Stimulated activated CD8-positive, alpha-beta memory T cell treated with anti-CD3 and anti-CD28 coated beads, Interleukin-7, amount 100 ng/mL, for 1 hour (primary cell): ENCODE measurements at places on chromosomes 7 and 10.

GRCh38 chr7:33040803-33041516 lies 21.6 kb downstream of the NT5C3A start:
- DNase-seq, result no peak

GRCh38 chr10:30098629-30099028 lies 39.2 kb upstream of the JCAD start:
- no peak for DNase-seq

- no peak for DNase-seq
Observed at GRCh38 chr10:124587811-124588211, 126.2 kb downstream of the LHPP start.

DNA sequence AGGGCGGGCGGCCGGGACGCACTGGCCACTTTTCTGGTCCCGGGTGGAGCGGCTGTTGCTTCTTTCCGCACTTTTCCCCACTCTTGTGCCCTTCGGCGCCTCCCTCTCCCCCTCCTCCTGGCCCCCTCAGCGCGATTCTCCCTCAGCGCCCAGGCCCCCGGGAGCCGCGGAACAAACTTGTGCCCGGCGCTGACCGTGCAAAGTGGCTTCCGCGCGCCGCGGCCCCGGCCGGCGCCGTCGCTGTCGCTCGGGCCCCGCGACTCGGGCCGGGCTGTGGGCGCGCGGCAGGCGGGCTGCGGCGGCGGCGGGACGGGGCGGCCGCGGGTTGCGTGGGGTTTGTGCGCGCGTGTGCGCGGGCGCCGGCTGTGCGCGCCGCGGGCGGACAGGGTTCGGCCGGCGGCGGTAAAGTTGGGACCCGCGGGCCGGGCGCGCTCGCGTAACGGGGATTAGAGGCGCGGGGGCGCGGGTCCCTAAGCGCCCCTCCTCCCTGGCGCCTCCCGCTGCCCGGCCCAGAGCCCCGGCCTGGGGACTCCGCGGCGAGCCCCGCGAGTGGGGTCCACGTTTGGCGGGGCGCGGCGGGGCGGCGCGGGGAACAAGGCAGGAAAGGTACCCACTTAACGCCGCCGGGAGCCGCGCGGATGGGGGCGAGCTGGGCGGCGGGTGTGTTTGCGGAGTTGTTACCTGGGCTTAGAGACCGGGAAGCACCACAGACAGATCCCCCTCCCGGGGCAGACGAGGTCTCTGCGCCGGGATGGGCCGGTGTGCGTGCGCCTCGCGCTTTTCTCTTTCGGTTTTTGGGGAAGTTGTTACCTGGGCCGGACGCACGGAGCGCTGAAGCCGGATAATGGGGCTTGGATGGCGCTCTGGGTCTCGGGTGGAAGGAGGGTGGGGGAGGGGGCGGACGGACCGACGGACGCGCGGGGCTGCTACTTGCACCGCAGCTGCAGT lies 860 bp downstream of the ZEB1 start:
- DNase-seq, result peak; percentile 7

DNA sequence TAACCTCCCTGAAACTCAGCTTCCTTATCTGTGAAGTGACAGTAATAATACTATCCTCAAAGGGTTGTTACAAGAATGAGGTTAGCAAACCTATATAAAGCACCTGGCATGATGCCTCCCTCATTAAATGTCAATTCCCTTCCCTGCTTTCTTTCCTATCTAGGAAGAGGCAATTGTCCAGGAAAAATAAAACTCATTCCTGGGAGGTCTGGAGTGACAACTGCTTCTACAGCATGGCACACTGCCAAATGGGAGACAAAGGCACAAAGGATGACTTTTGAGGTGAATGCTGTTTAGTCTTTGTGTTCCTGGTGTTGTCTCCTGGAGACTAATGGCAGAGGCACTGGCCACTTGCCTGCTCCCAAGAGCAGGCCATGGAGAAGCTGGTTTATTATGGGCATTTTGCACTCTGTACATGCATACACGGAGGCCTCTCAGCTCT lies 32.2 kb upstream of the PDE1C start:
- DNase-seq, result no peak
